Activated naive CD8-positive, alpha-beta T cell treated with anti-CD3 and anti-CD28 coated beads, Interleukin-2, amount 50 U/mL, for 24 hours (primary cell): ENCODE measurements at places on chromosomes 11 and 22.
A peak's percentile ranks its signal among the peaks of the same experiment; 100 is the strongest.

DNA sequence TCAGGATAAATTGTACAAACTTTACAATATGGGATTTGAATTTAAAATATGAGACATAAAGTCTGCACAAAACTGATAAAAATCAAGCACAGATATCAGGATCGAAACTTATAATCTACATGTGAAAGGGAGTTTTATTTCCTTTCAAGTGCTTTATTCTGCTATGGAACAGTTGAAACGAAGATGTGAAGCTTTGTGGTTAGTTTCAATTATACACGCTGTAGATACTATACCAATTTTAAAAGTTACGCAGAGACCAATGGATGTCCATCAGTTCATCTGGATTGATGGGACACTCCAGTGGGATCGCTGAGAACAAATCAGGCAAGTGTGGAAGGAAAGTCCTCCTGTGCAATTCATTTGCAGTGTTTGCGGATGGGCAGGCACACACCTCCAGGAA, 34.5 kb upstream of the CAT start:
- DNase-seq: no peak

GRCh38 chr11:613369-613968, 2.3 kb downstream of the IRF7 start:
- DNase-seq: peak; percentile 80

- no peak for DNase-seq
Observed at GRCh38 chr11:62830904-62831519, 839 bp downstream of the STX5 start.

DNA sequence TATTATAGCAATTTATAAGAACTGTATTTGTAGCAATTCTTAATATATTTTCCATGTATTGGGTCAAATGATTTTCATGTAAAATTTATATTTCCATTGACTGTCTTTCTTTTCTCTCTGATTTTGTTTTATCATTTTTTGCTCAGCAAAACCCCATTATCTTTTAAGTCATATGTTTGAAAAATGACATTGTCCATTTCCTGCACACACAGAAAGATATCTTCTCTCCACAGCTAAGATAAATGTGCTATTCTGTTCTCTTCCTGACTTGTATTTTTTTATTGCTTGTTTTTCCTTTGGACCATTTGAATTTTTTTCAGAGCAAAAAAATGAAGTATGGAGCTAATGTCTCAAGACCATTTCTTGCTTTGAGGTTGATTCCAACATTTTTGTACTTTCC, 6.3 kb upstream of the LRRC55 start:
- DNase-seq: no peak

- no peak for DNase-seq
Observed at GRCh38 chr11:44968510-44968909, 17.8 kb upstream of the TP53I11 start.

DNA sequence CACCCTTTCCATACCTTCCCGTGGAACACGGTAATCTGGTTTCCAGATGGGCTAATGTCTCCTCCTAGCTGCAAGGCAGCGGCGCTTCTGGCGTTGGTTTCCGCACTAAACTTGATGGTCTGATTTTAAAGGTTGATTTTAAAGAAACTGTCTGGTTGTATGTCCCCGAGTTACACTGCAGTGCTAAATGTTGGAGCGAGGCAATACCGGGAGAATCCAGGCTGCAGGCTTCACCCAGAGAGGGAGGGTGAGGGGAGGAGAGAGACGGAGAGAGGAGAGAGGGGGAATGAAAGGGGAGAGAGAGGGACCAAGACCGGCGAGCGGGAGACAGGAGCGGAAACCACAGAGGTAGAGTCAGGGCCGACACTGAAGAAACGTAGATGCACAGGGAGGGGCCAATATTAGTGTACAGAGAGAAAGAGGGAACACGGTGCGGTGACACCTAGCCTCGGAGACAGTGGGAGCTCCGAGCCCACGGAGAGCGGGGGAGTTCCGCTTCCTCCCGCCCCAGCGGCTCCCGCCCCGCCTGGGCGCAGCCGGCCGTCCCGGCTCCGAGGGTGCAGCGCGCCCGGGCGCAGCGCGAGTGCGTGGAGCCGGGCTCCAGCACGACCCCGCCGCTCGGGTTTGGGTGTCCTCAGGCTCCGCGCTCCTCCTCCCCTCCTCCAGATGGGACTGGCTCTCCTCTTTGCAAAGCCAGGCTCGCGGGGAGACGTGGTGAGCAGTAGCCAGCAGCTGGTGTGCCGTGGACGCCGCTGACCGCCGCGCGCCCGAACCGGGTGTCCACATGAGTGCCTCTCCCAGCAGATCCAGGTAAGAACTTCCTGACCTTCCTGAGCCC, 71.9 kb upstream of the GRAMD1B start:
- DNase-seq: peak; percentile 43

DNA sequence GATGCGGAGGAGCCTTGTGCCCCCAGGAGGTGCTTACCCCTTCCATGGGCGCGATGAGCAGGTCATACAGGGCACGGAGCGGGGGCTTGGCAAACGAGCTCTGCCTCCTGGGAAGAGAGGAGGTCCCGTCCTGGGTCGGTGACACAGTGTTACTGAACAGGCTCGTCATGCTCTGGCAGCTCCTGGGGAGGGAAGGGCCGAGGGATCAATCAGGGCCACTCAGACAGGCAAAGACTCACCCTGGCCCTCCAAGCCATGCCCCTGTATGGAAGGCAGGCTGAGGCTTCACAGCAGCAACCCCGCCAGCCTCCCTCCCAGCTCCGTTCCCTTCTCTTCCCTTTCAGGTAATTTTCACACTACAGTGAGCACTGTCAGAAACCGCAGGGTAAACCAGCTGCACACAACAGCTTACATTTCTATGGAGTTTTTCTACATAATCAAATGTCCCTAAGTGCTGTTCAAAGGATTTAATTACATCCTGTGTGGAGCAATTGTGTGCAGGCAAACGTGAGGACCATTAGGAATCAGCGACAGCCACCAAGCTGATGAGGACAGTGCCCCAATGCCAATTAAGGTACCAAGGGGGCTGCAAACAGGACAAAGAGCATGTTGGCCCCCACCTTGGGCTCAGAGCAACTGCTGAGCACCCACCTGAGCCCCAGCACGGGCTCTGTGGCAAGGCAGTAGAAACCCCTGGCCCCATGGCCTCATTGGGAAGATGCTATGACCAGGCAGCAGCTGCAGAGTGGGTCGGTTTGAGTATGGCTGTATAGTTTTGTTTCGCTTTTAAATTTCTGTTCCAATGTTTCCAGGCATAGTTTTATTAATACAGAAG, 95.4 kb upstream of the PITPNB start:
- DNase-seq: no peak

GRCh38 chr11:30917266-30917665, 331.1 kb upstream of the MPPED2 start:
- DNase-seq: no peak

GRCh38 chr11:103673773-103674172, 362.7 kb upstream of the DDI1 start:
- no peak for DNase-seq
